Cardiac septum (tissue), 1 donor: ENCODE measurements at places on chromosomes 3 and 15. TPM values are rescaled to one million over a fixed set of nuclear protein-coding genes. Genes with fewer than 3 reads are reported as not detected.

DCLK3 gene
- 0.48 TPM for total RNA-seq

ARHGAP31 gene
- 35.7 TPM for total RNA-seq

TMEM42 gene
- 10.5 TPM for total RNA-seq

MESP1 gene
- total RNA-seq: 0.86 TPM

POMGNT2 gene
- 15.5 TPM for total RNA-seq
